ENCODE measurements at places on chromosomes 4 and X. TPM values are rescaled to one million over a fixed set of nuclear protein-coding genes. Genes with fewer than 3 reads are reported as not detected.

Gene GPR82
- 0.19 TPM for total RNA-seq

Gene FGD1
- 8.6 TPM for total RNA-seq

Gene LRPAP1
- 297 TPM for total RNA-seq

Gene DHX15
- total RNA-seq = 50.7 TPM

Gene GPM6B
- 4.5 TPM for total RNA-seq

Gene CXorf58
- total RNA-seq = 0.49 TPM

Gene FGF13
- 1.7 TPM for total RNA-seq

Gene ARX
- not detected for total RNA-seq

Gene KLHL34
- total RNA-seq = 4.7 TPM

DNA sequence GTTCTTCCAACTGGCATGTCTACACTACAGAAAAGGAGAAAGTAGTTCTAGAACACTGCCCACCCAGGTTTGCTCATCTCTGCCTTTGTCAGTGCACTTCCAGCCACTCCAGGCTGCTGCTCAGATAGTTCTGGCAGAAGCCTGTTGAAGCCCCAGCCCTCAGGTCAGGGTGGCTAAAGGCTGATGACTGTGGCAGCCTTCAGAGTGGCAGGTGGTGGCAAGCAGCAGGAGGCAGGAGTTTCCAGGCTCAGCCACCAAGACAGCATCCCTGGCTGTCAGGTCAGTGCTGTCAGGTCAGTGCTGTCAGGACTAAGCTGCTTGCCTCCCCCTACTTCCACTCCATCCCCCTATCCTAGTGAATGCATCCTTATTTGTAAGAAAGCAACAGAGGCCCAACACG, 100.4 kb downstream of the MAMLD1 start:
- DNase-seq = no peak

DNA sequence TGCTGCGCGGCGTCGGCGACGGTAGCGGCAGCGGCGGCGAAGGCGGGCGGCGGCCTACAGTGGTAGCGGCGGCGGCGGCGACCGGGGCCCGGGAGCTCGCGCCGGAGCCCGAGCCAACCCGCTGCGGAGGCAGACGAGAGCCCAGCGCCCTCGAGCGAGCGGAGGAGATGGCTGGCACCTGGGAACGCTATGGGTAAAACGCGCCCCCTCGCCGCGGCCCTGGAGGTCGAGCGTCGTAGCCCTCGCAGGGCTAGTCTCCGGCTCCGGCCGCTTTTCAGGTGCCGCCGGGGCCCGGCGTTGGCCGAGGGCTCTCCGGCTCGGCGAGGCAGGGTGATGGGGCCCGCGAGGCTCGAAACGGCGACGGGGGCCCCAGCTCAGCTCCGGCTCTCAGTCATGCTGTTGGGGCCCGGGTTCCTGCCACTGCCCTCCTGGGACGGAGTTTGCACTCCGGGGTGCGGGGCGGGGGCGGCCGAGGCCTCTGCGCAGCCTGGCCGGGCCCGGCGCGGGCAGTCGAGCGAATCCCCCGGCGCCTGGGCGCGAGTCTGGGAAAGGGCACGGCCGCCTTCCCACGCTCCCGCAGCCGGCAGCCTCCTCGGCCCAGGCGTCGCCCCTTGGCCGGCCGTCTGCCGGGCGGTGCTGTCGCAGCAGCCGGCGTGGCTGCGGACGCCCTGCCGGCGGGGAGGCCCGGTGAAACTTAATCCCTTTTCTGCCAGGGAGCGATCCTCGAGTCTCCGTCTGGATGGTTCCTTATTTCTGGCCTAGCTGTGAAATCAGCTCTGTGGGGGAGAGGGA, 768 bp downstream of the MID2 start:
- DNase-seq = peak; percentile 25

DNA sequence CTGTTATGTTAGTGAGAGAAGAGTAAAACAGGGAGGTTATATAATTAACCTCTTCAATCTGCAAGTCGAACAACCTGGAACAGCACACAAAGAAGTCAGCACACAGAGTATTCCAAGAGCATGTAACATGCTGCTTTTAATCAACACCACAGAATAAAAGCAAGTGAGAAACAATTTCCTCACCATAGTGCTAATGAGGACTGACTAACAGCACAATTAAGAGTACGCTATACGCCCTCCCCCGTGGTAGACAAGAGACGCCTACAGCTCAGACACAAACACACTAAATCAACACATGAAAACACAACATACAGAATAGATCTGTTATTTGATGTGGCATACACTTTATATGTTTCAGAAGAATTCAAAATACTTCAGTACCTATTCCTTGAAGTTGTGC, 103.0 kb downstream of the PPP3CA start:
- DNase-seq = no peak

DNA sequence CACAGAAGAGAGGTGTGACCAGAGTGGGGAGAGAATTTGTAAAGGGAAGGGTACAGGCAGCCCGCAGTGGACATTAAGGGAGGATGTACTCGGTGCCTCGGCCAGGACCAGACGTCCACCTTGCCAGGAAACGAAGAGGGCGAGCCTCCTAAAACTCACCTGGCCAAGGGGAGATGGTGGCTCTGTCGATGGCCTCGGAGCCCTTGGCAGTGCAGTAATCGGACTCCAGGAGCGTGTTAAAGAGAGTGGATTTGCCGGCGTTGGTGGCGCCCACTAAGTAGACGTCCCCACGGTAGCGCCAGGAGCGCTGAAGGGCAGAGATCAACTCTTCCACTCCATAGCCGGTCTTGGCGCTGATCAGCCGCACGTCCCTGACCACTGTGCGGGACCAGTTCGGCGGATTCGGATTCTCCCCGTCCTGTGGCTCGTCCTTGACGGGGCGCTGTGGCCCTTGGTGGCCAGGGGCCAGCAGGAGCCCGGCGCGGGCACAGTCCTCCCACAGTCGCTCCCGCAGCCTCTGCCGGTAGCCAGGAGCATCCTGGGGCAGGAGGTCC, 1.0 kb downstream of the NOA1 start:
- no peak for DNase-seq

DNA sequence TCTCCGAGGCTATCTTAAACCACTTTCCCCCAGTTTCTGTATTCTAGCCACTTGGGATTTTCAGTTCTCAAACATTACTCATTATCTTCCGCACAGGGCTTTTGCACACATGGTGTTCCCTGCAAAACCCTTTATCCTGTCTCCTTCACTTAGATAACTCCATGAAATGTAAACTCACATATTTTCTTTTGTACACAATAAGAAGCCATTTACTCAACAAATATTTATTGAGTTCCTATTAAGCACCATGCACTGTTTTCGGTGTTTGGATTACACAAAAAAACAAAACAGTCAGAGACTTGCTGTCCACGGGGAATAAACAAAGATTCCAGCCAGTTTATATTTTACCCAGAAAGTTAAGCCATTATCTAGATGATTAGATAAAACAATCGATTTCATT, 42.5 kb upstream of the UNC5C start:
- no peak for DNase-seq

DNA sequence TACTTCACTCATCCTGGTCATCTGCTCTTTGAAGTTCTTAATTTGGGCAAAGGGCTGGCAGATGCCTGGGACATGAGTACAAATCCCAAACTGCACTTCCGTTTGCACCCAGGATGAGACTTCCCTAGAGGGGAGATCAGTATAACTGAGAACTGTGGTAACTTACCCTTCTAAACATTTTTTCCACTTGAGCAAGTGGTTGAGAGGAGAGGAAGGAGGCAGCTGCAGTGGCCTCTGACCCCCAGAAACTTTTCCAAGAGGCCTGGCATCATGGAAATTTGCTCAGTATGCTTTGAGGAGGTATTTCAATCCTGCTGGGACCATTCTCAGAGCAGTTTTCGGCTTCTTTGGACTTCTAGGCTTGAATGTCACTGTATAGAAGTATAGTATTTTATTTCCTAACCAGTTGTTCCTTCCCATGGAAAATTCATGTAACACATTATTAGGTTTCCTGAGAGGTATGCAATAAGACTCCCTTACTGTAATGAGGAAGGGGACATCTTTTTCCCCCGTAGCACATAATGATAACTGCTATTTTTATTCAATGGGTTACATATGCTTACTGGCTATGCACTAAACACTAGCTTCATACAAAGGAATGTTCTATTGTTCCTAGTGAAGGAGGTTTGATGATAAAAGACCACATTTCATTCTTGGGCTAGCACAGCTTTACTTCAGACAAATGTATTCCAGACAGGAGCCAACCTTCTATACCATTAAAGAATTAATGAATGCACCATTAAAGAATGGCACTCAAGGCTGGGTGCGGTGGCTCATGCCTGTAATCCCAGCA, 129.3 kb downstream of the SHROOM3 start:
- no peak for DNase-seq

GRCh38 chr4:74316397-74316796, 8.1 kb downstream of the EPGN start:
- DNase-seq = no peak

DNA sequence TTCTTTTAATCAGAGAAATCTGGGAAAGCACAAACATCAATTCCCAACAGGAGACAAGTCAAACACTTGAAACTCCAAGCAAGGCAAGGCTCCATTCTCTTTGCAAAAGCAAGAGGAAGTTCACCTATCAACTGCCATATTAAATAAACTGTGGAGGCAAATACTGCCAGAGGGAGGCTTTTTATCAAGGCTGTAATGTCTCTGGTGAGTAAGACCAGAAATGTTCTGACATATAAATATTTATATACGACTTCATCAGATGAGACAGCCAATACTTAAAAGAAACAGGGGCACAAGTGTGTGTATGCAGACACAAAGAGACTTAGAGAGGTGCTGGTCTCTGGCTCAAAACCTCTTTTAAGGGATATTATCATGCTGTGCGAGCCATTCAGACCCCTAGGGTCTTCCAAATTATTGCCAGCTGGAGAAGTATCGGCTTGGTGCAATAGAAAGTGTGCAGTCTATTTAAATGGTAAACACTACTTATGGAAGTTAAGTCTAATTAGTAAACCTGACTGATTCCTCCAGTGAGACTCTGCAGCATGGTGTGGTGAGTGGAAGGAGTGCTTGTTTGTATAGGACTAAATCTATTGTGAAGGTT, 24.4 kb downstream of the DCX start:
- DNase-seq = no peak

GRCh38 chrX:119468551-119469312, 488 bp downstream of the SLC25A5 start:
- DNase-seq = peak; percentile 88

DNA sequence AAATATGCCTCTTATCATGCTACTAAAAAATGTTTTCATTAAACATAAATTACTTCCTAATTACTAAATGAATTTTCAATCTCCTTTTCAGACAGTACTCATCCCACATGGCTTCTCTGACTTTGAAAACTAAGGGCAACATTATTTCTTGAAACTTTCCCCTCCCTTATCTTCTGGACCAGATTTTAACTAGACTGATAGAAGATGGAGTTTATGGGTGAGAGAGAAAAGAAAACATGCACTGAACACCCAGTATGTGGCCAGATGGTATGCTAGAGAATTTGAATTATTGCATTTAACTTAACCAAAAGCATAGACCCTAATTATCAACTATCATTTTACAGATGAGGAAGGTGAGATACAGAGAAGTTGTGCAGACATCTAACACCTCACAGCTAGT, 16.8 kb downstream of the CNOT6L start:
- DNase-seq = no peak

DNA sequence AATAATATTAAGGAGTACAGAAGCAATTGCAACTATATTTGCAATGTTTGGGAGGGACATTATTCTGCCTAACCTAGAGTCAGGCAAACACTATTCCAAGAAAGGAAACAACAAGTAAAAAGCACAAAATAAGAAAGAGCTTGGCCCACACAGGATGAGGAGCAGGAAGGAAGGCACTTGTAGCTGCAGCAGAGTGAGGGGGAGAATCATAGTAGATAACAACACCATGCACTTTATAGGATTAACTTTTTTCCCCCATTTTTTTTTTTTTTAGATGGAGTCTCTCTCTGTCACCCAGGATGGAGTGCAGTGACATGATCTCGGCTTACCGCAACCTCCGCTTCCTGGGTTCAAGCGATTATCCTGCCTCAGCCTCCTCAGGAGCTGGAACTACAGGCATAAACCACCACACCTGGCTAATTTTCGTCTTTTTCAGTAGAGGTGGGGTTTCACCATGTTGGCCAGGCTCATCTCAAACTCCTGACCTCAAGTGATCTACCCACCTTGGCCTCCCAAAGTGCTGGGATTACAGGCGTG, 10.3 kb upstream of the JCHAIN start:
- DNase-seq = no peak

GRCh38 chr4:157072002-157072401, 3.9 kb upstream of the GLRB start:
- DNase-seq = no peak

DNA sequence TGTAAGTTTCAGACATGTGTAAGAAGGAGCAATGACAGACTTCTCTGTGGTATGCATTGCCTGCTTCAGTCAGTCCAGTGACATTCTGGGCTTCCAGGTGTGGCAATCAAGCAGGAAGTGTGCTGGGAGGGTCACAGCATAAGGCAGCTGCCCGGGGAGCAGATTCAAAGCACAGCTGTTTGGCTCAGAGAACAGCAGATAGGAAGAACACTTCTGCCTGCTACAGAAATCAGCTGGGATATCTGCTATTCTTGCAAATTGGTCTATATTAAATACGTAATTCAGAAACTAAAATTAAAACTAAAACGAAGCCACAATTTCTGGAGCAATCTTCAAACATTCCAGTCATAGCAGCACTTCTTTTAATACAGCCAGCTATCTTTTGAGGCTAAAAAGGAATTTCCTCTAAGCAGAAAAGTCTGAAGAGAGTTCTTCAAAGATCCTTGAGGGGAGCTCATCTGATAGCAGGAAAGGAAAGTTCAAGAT, 47.5 kb upstream of the GALNT7 start:
- DNase-seq = no peak

DNA sequence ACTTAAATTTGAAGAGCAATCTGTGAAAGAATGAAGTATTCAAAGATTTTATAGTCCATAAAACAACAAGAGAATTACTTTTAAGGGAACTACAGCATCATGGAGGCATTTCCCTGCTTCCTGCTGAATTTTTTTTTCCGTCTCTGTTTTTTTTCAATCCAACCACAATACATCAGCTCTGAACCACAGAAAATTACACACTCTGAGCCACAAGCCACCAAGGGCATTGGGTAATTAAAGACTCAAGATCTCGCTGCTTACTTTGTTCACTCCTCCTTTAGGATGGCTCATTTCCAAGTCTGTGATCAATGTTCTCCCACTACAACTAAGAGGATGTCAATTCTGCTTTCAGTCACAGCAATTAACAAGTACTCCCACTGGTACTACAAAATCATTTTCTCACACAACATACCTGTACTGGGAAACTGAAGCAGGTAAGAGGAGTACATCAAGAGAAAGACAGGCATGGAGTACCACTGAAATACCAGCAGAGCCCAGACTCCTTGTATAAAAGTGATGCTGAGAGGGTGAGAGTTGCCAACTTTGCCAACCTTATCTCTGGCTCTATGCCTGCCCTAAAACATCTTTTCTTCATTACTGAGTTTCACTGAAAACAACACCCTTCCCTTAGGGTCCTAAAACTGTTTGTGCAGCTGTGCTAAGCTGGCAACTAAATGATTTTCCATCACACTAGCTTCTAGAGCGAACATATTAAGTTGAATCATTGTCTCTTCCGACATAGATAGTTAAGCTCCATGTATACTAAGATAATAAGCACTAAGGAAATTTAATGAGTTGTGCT, 105.8 kb upstream of the MAGEB18 start:
- no peak for DNase-seq

DNA sequence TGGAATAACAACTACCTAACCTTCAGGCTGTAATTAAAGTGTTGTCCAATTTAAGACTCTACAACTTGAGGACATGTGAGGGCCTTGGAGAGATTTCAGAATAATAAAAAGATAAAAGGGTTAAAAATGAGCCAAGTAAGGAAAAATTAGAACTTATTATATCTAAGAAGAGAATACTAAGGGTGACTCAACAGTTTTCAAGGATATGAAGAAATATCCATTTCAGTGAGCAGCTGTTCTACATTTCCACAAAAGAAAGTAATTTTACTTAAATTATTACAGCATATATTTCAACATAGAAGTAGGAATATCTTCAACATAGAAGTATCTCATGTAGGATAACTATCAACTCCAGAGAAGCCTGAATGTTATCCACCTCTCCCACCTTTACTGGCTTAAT, 11.3 kb downstream of the SNX12 start:
- DNase-seq = no peak
